ENCODE measurements at places on chromosomes 6 and 20. TPM values are rescaled to one million over a fixed set of nuclear protein-coding genes. Genes with fewer than 3 reads are reported as not detected.

Gene PNPLA1
- total RNA-seq, result not detected

Gene PTPRK
- 79.1 TPM for total RNA-seq

Gene DNMT3B
- total RNA-seq, result 7.4 TPM

Gene BPIFB2
- not detected for total RNA-seq

Gene ZGPAT
- total RNA-seq, result 31.4 TPM

Gene GABRR1
- not detected for total RNA-seq

Gene PRICKLE4
- not detected for total RNA-seq

Gene PTCHD4
- total RNA-seq, result 1.5 TPM

Gene NUS1
- total RNA-seq, result 24.8 TPM

Gene UNC5CL
- 0.12 TPM for total RNA-seq

Gene PAK5
- not detected for total RNA-seq

Measured in uterine smooth muscle cell (primary cell).